ENCODE measurements at places on chromosomes 16 and 17. TPM values are rescaled to one million over a fixed set of nuclear protein-coding genes. Genes with fewer than 3 reads are reported as not detected.

Gene MEOX1
- 5.1 TPM for total RNA-seq

DNA sequence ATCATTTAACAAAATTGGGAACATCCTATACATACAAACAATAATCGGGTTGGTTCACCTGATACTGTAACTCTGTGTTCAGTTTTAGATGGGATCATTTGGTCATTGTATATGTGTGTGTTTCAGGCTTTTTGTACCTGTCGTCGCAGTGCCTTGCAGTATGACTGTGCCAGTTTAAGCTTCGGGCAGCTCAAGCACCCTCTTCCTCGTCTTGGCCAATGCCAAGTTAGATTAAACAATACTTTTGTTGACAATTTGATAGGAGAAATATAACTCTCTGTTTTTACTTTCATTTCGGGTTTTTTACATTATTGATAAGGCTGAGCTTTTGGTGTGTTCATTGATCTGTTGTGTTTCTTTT lies 37.0 kb upstream of the ARHGAP17 start:
- H3K4me1 ChIP-seq = peaks cover 60% of the 10 kb centered on the region
- H3K27ac ChIP-seq = peak overlapping the region; percentile 81
- no peak for DNase-seq
- no peaks in the 10 kb centered on the region for H3K27me3 ChIP-seq

GRCh38 chr16:73768786-73769203 lies 527.8 kb upstream of the PSMD7 start:
- DNase-seq = no peak
- no peaks in the 10 kb centered on the region for H3K4me1 ChIP-seq
- H3K27me3 ChIP-seq = no peaks in the 10 kb centered on the region
- no peaks in the 10 kb centered on the region for H3K36me3 ChIP-seq

- peaks cover 4% of the 10 kb centered on the region for H3K36me3 ChIP-seq
- H3K27me3 ChIP-seq = no peaks in the 10 kb centered on the region
Observed at GRCh38 chr17:36610474-36610873, 9.1 kb downstream of the MRM1 start.

DNA sequence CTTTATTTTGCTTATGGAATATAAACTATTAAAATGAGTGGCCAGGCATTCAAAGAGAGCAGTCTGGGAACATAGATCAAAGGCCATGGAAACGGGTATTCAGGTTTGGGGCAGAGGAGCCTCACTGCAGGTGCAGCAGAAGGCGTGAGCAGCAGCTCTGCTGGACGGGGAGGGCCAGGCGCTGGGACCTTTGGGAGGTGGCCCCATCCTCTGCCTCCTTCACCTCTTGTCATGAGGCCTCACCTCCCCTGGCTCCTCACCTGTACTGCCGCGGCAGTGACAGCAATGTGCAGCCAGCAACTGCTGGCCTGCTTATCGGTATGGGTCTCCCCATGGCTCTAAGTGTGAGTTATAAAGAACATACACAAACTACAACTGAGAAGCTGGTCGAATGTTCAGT lies 109.4 kb downstream of the CDK5R1 start:
- no peaks in the 10 kb centered on the region for H3K36me3 ChIP-seq
- peaks cover 2% of the 10 kb centered on the region for H3K27me3 ChIP-seq
- peaks cover 13% of the 10 kb centered on the region for H3K4me1 ChIP-seq
- DNase-seq = no peak
- no peak overlapping the region for H3K4me3 ChIP-seq
- H3K27ac ChIP-seq = no peak overlapping the region

GRCh38 chr17:10724546-10725195 lies 5.2 kb downstream of the TMEM220 start:
- no peaks in the 10 kb centered on the region for H3K36me3 ChIP-seq

DNA sequence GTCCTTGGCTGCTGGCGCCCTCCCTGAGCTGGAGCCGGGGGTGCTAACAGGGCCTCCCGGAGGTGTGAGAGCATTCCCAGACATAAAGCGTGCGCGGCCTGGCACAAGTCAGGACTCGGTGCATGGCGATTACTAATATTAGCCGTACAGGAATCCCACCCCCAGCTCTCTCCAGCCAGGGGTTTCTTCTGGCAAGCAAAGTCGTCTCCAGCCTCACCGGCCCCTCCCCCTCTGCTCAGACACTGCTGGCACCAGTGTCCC lies 5.0 kb downstream of the CASKIN1 start:
- H3K36me3 ChIP-seq = no peaks in the 10 kb centered on the region
- no peak overlapping the region for H3K27ac ChIP-seq
- H3K4me1 ChIP-seq = peaks cover 4% of the 10 kb centered on the region
- no peak for DNase-seq

DNA sequence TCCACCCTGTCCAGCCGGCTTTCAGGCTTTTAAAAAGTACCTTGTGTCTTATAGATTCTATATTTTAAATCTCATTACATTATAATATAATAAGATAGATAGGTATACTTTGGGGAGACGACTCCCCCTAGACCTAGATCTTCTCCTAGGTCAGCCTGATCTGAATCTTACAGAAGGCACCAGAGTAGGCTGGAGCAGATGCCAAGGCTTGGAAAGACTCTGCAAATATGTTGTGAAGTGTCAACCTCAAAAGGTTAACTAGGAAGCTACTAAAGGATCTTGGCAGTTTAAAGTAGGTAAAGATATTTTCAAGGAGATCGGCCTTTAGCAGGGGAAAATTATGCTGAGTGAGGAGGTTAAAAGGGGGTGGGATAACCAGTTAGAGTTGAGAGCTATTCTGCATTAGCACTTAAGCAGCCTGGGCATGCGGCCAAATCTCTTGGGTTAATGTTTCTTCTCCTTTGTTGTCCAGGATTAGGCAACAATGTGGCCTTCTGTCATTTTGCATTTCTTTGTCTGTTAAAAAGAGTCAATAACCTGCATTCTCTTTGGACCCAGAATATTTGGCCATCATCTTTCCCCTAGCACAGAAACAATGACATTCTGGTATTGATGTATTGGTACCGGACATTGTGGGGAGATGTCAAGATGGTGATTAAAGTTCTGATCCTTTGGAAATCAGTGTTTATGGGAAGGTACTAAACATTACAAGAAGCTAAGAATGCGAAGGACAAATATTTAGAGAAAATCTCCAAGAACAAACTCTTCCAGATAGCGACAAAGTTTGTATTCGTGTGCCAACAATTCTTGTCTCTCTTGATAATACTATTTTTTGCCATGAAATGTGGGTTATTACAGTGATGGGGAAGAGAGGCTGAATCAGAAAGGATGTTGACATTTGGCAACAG lies 51.2 kb upstream of the DHX40 start:
- H3K27me3 ChIP-seq = peaks cover 2% of the 10 kb centered on the region
- H3K4me1 ChIP-seq = no peaks in the 10 kb centered on the region
- H3K4me3 ChIP-seq = no peak overlapping the region
- H3K36me3 ChIP-seq = no peaks in the 10 kb centered on the region
- DNase-seq = no peak

Data from activated CD4-positive, alpha-beta T cell treated with anti-CD3 and anti-CD28 coated beads, Interleukin-2, amount 10 ng/mL, durations not matched to agents 7 days and 5 days (primary cell).